ENCODE measurements at places on chromosomes 5 and 9. TPM values are rescaled to one million over a fixed set of nuclear protein-coding genes. Genes with fewer than 3 reads are reported as not detected.

The CD274 gene
- total RNA-seq = 3.0 TPM

The LCN9 gene
- not detected for total RNA-seq

The NME5 gene
- 0.86 TPM for total RNA-seq

The ZNF483 gene
- 1.4 TPM for total RNA-seq

The TNFSF8 gene
- not detected for total RNA-seq

The SYNPO gene
- total RNA-seq = 4.6 TPM

Measured in myometrial cell (primary cell).